ENCODE measurements at places on chromosomes 7 and 10. TPM values are rescaled to one million over a fixed set of nuclear protein-coding genes. Genes with fewer than 3 reads are reported as not detected.

Gene FLNC
- 0.71 TPM for total RNA-seq

Gene CPED1
- 2.2 TPM for total RNA-seq

Gene PROSER2
- total RNA-seq: 2.8 TPM

Gene RBP4
- total RNA-seq: 0.19 TPM

Gene C7orf57
- 0.05 TPM for total RNA-seq

Gene GFRA1
- total RNA-seq: 5.0 TPM

Gene KIAA1217
- total RNA-seq: 9.7 TPM

Gene ZNF248
- 8.8 TPM for total RNA-seq

Gene GNAT3
- 0.19 TPM for total RNA-seq

GRCh38 chr10:76033457-76034196, 602.2 kb downstream of the LRMDA start:
- no peak for DNase-seq

GRCh38 chr7:150829426-150829825, 22.9 kb upstream of the AOC1 start:
- DNase-seq: no peak

DNA sequence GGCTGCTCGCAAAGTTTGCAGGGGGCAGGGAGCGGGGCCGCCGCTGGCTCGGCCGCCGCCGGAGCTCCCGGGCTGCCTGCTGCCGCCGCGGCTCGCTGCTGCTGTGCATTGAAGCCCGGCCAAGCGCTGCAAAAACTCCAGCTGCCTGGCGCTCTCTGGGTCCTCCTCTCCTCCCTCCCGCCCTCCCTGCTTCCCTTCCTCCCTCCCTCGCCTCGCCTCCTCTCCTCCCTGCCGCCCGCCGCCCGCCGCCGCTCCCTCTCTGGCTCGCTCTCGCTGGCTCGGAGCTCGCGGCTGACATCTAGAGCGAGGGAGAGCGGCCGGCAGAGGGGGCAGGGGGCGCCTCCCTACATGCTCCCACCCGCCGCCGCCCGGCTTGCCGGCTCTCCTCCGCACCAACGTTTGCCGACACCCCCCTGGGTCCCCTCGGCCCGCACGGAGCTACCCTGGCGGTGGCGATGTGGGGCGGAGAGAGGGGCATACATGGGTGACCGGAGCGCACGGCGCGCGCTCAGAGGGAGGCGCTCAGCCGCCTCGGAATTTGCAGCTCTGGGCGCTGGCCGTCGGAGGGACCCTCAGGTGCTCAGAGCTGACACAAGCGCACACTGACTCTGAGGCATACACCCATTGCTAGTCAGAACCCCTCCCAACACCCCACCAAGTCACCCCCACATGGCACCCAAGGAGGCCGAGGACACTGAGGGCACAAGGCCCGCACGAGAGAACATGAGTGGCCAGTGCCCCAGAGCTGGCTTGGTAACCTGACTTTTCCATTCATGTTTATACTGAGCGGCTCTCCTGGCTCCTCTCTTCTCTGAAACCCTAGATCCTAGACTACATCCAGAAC, 1.2 kb upstream of the PLXNA4 start:
- DNase-seq: no peak

- DNase-seq: no peak
Observed at GRCh38 chr10:26468291-26468690, 30.1 kb downstream of the APBB1IP start.

DNA sequence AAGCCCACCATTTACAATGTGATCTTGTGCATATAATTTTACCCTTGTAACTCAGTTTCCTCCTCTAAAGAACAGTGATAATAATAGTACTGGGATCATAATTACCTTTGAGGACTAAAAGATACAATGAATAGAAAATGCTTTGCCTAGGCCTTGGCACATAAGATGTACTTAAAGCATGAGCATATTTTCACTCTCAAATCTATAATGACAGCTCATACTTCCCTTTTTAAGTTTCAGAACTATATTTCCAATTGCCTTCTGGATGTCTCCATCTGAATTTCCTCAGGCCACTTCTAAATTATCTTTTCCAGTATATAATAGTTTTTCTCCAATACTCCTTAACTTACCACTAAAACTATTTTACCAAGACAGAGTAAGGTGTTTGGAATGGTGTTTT, 13.3 kb upstream of the ITGB8 start:
- DNase-seq: no peak

GRCh38 chr10:20765066-20765465, 132.0 kb downstream of the NEBL start:
- no peak for DNase-seq

DNA sequence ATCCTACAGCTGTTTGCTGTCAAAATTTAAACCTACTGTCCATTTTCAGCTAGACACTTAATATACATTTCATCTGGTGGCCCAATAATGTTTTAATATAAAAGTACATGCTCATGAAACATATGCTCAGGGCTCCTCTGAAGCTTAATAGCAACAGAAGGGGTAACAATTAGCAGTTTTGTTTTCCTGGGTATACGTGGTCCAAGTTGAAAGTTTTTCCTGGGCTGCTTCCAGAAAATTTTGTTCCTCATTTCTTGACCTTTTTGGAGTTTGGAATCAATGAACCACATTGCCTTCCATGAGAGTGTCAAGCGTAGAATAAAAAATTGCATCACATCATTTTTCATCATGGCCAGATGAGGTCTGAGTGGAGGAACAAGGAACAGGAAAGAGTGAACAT, 537.3 kb upstream of the MGMT start:
- no peak for DNase-seq

DNA sequence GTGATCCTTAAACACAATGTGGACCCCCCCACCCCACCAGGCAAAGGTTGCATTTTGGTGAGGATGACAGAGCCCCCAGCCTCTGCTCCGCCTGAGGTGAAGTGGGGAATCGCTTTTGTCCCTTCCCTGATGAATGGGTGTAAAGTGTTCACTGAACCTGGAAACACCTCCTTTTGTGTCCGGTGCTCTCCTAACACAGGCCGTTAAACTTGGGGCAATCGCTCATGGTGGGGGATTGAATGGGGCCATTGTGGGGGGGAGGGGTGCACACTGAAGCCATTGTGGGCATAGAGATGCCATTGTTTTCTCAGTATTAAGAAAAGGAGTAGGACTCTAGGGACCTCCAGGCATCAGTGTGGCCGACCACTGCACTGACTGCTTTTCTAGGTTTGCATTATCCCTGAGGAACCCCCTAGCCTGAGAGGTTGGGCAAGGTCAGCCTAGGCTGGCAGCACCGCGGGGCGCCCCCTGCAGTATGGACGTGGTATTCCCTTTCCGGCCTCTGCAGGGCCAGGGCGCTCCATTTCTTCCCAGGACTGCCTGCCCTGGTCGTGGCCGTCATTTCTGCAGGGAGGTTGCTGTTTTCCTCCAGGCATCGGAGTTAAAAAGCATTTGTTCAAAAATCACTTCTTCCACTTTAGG, 158.3 kb downstream of the TCF7L2 start:
- no peak for DNase-seq

DNA sequence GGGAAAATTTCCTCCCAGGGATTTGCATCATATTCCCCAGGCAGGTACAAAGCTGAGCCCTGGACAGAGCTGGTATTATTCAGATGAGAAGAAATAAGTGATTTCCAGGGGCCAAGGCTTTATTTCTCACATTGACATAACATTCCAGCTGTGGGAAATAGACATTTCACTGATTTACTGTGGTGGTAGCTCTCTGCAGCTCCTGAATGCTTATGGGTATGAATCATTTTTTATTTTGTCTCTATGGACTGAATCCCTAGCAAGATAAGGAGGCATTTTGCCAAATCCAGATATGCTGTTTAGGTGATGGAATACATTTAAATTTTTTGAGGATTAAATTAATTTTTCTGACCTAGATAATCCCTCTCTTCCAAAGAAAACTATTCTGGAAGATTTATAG, 97.9 kb downstream of the MTPN start:
- DNase-seq: no peak

DNA sequence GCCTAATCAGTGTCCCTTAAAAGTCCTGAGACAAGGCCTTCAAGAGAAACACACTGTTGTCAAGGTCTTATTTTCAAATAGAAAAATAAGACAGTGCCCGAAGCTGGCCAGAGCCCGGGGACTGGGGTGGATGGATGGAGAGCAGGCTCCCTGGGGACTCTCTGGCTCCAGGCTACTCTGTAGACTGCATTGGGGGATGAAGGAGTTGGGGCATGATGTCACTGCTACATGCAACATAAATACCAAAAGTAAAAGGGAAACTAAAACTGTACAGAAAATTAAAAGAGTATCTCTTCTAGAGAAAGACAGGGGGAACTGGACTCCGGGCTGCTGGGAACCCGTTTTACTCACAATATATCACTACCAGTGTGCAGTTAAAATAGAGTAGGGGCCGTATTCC, 629.8 kb downstream of the KCNMA1 start:
- no peak for DNase-seq

GRCh38 chr10:69629897-69630650, at the start of gene FAM241B:
Gene FAM241B (plus strand): TSS chr10:69630247. CDS start chr10:69631744, 1,497 bp downstream.
- peak; percentile 38 for DNase-seq

- DNase-seq: no peak
Observed at GRCh38 chr7:114842551-114843065, 79.3 kb upstream of the MDFIC start.

DNA sequence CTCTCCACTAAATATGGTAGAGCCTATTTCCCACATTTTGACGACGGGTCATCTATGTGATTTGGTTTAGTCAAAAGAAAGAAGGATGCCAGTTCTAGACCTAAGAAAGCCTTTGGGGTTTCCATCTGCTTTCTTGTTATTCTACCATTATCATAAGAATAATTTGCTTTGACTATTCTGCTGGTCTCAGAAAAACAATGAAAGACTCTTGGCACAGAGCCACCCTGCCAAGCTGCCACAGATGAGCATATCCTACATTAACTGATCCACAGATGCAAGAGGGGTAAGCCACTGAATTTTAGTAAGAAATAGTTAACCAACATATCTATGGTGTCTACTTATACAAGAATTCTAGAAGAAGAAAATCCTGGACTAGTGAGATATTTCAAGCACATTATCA, 158.6 kb upstream of the MAGI2 start:
- no peak for DNase-seq

GRCh38 chr7:157402911-157403534, 66.2 kb downstream of the DNAJB6 start:
- no peak for DNase-seq

DNA sequence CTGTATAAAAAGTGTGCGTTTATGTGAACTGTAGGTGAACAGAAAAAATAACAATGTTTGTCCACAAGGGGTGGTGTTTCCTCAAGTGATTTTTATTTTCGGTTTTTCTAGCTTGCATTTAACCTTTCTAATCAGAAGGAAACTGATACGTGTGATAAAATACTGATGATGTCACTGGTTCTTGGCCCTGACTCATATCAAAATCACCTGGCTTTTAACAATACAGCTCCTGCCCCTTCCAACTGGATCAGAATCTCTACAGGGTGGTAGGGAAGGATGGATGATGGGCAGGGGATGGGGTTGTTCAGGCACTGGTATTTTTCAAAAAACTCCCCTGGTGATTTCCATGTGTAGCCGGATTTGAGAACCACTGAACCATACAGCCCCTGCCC, 10.9 kb downstream of the NPFFR1 start:
- DNase-seq: no peak

GRCh38 chr7:8060241-8060640, 91.6 kb downstream of the GLCCI1 start:
- no peak for DNase-seq

GRCh38 chr7:114104035-114104434, 185.2 kb upstream of the PPP1R3A start:
- DNase-seq: no peak

GRCh38 chr10:69317175-69317604, 38.9 kb downstream of the HK1 start:
- no peak for DNase-seq

- no peak for DNase-seq
Observed at GRCh38 chr7:74405191-74405898, 48.4 kb upstream of the GTF2IRD1 start.

DNA sequence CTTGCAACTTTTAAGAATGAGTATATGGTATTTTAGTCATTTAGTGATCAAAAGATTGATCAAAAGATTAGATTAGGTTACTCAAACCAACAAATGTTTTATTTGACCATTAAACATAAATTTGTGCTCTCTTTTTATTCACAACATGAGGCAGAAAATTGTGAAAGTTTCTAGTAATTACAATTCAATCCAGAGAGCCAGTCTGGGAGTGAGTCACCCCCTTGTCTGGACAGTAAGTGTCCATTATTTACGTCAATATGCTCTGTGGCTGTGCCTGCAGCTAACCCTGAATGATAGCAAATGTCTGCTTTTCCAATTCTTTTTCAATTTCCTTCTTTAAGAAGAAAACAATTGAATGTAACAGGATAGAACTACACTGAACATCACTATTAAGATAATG, 27.9 kb downstream of the GNG11 start:
- DNase-seq: no peak

- no peak for DNase-seq
Observed at GRCh38 chr10:72685264-72685921, 6.5 kb upstream of the MCU start.

DNA sequence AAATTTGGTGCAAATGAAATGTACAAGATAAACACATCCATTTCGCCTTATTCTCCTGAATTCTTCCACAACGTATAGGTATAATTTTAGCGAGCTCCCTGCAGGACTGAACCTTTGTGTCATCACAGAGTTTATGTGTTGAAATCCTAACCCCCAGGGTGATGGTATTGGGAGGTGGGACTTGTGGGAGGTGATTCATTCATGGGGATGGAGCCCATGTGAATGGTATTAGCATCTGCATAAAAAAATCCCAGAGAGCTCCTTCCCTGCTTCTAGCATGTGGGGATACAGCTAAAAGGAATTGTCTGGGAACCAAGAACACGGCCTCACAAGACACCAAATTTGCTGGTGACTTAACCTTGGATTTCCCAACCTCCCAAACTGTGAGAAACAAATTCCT, 741.4 kb upstream of the VSTM2A start:
- no peak for DNase-seq

DNA sequence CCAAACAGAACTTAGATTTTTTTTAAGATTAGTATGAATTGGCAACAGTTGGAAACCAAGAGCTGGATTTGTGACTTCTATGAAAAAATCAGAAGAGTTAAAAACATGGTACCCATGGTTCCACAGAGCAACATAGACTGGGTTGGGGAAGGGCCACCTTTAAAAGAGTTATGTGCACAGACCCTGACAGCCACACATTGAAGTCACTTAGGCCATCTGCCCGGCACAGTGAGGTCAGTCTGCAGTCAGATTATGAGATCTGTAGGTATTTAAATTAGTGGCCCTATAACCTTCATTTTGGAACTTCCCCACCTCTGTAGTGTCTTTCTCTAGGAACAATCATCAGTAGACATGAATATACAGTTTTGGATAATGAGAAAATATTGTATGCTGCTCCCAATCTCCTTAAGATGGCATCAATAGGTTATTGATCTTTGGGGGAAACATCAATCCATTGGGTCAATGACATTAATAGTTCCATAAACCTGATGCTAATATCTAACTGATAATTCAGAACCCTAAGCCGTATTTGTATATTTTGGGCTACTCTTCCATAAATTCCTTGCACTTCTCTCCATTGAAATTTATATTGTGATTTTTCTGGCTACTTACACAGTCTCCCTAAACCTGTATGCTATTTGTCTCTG, 7.0 kb downstream of the ANKRD1 start:
- DNase-seq: no peak

Measured in thymus (tissue), 14 donors.